ENCODE measurements at places on chromosomes 2 and 18.

- no peak for DNase-seq
Measured at GRCh38 chr2:73972846-73973245, 11.9 kb upstream of the TET3 start.

- DNase-seq: no peak
Measured at GRCh38 chr2:151083856-151084795, 177.5 kb downstream of the RBM43 start.

- no peak for DNase-seq
Measured at GRCh38 chr2:152452256-152452973, 117.4 kb downstream of the FMNL2 start.

DNA sequence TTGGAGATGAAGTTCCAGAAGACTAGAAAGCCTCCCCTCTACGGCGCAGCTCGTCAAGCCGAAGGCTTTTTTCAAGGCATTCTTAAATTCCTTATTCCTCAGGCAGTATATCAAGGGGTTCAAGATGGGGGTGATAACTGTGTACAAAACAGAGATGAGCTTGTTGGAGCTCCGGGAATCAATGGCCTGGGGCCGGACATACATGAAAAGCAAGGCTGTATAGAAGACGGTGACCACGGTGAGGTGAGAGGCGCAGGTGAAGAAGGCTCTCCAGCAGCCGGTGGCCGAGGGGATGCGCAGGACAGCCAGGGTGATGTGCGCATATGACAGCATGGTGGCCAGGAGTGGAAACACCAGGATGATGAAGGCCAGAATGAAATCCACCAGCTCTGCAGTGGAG is 8.2 kb downstream of the OR6B3 start:
- DNase-seq: no peak

GRCh38 chr2:231036131-231036530 is 1.2 kb upstream of the C2orf72 start:
- no peak for DNase-seq

DNA sequence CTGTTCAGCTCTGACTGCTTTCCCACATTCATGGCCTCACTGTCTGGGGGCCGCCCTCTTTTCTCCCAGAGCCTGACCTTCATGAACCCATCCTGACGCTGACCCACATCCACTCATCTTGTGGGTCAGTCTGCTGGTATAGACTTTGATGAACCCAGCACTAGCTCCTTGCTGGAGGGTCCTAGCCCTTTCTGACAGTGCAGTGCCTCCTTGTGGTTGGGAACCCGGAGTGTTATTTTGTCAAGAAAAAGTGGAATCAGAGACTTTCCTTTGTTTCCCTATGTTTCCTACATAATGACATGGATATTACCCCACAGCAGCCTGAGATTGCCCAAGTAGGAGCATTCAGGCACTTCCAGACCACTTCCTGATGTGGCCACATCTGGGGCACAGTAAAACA is 19.3 kb upstream of the OSR1 start:
- DNase-seq: no peak

DNA sequence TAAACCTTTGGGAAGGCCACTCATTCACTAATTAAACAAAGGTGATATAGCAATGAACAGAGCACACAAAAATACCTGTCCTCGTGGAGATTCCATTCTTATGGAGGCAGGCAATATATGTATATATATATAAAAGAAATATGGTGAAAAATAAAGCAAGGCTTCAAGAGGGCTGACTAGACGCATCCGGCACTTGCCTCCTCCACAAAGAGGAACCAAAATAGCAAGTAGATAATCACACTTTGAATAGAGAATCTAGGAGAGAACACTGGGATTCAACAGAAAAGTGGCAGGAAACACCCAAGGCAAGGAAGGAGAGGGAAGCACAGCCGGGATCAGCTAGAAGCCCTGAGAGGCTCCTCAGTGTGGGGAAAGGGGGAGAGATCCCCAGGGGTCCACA is 218.4 kb upstream of the FOSL2 start:
- no peak for DNase-seq

DNA sequence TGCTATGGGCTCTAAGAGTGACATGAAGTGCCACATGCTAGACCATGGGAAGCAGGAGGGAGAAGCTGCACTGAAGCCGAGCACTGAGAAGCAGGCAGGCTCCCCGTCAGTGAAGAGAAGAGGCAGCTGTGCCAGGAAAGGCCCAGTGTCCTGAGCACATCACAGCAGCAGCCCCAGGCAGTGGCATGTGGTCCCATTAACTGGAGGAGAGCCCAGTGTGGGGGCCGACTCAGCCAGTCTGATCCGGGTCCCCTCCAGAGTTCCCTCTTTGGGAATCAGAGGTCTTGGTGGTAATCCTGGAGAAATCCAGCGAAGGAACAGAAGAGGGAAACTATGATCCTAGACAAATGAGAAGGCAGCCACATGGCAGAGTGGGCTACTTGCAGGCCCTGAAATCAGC is 96.7 kb upstream of the ACAA2 start:
- no peak for DNase-seq

DNA sequence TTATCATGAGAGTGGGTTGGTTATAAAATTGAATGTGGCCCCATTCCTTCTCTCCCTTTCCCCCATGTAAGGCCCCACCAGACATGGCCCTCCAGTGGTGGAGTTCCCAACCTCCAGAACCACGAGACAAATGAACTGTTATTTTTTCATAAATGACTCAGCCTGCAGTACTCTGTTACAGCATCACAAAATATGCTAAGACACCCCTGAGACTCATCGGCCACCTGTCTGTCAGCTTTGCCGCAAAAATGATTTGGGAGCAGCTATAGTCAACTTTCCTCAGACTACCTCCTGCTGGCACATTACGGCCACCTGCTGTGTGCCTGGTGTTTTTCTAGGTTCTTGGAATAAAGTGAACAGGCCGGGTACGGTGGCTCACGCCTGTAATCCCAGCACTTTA is 21.4 kb upstream of the C1QL2 start:
- DNase-seq: no peak

- DNase-seq: no peak
Measured at GRCh38 chr18:27491772-27492171, 306.7 kb upstream of the CHST9 start.

DNA sequence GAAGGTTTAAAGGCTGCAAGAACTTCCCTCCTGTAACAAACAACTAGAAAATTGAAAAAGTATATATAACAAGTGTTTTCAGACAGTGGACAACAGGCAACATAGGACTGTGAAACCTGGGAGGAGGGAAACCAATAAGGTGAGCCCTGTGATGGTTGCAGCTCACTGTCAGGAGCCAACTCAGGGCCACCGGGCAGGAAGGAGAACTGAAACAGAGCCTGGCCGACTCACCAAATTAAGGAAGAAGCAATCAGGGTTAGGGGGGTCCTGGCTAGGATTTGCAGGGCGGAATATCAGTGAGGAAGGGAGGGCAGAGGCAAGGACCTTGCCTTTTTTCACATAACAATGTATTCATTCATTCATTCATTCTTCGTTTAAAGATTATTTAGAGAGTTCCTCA is 21.8 kb upstream of the CNRIP1 start:
- no peak for DNase-seq

- no peak for DNase-seq
Measured at GRCh38 chr2:11310212-11310611, 34.2 kb downstream of the ROCK2 start.

DNA sequence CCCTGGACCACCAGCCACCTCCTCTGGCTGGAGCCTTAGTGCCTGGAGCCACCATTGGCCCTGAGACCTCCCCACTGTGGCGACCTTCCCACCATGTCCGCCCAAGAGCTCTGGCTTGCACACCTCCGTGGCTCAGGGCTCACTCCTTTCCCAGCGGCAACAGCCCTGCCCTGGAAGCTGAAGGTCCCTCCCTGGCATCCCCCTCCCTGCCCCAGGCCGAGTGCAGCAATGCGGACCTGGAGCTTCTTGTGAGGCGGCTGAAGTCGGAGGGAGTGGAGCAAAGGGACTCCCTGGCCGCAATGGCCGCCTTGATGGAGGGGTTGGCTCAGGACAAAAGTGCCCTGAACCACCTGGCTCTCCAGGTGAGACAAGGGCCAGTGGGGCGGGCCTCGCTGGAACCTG is 28.6 kb downstream of the CROCC2 start:
- DNase-seq: no peak

GRCh38 chr2:121955426-121955825 is 200.0 kb downstream of the TSN start:
- DNase-seq: no peak

- DNase-seq: no peak
Measured at GRCh38 chr18:74951165-74951760, 257.7 kb downstream of the PTGR3 start.

DNA sequence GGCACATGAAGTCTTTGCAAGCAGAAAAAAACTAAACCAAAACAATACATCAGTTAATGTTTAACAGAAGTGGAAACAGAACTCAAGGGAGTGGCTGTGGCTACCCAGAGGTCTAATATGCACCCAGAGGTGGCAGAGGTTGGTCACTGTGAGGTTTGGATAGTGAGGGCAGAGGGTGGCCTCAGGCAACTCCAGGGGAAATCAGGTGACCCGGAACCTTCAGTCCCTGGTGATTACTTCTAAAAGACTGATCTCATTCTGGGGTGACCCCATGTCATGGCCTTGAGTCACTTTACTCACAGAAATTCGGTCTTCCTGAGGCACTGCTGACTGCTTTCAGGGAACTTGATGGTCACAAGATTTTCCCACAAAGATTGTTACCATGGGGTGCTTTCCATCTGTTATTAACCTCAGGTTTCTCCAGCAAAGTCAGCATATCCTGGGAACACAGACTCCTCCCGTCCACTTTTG is 99.4 kb downstream of the TMEM17 start:
- DNase-seq: no peak

DNA sequence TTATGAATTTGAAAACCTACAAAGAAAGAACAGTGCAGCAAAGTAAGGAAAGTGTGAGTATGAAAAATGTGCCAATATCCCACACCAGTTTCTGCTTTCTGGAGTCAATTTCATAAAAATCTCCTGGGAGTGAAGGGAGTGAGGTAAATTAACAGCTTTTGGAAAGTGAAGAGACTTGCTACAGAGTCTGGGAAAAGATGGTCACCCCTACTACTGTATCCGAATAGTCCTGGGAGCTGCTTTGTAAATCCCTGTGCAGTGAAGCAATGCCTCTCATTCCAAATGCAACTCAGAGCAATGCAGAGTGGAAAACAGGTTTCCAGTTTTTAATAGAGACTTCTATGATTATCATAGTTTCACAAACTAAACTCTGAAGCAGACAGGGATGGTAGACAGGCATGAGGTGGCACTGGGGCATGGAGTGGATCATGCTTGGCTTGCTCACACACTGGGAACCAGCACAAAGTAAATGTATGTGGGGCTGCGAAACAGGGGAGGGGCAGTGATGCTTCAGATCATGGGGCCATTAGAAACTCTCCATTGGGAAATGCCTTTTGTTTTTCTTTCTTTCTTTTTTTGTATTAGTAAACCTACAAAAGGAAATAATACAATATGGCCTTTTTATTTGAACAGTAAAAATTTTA is 10.6 kb downstream of the COL5A2 start:
- no peak for DNase-seq

GRCh38 chr18:52060607-52061304 is 279.2 kb upstream of the DCC start:
- no peak for DNase-seq

GRCh38 chr2:200456567-200456966 is 53.3 kb downstream of the KCTD18 start:
- no peak for DNase-seq

DNA sequence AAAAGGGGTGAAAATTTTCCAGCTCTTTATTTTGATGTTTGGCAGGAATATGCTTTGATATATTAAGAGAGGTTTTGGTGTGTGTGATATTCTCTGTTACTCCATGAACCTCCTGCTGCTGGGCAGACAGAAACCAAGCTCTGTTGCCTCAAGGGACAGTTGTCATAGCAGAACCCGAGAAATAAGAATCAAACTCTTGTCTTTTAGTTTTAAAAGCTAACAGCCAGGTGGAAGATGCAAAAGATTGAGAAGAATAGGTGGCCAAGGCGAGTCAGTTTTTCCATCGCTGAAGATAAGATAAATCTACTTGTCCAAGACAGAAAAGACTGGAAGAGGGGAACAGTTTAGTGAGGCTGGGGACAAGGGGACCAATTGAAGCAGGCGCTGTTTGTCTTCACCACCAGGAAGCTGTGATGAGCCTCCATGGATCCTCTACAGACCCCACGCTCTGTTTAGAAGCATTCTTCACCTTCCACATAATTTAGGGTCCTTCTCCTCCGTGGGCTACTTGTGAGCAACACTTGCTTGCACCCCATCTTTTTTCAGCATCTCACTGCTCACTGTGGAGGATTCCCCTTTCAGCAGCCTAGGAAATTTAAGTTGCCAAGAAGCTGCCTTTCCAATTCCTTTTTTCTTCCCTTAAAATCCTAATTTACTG is 23.9 kb downstream of the PMAIP1 start:
- no peak for DNase-seq

DNA sequence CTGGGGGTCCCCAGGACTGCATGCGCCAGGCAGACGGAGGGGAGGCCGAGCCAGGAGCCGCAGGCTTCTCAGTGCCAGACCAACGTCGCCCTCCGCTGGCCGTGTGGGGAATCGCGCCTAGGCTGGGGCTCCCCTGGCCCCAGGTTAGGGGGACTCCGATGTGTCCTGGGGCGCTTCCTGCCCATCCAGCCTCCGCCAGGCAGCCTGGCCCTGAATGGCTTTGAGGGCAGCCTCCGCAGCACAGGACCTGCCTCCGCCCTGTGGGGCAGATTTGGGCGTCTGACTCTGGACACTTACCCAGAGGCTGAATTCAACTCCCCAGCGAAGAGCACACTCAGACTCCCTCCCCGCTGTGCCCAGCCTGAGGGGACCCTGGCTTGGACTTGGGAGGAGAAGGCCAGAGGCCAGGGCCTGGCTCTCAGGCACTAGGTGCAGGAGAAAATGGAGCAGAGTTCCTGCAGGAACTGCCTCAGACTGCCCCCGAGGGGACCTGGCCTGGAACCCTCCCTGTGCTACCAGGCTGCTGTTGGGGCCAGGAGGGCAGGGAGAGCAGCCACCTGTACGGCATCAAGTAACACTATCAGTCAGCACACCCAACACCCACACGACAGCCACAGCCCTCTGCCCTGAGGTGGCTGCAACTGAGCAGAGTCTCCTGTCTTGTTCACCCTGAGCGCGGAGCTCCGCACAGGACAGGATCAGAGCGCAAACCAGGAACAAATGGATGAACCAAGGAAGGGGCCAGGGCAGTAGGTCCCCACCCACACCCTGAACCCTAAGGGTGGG is 597 bp upstream of the TEKT4 start:
- DNase-seq: no peak

- DNase-seq: no peak
Measured at GRCh38 chr2:235728800-235729556, 235.1 kb downstream of the AGAP1 start.

- no peak for DNase-seq
Measured at GRCh38 chr2:132638313-132639040, 31.5 kb downstream of the LYPD1 start.

DNA sequence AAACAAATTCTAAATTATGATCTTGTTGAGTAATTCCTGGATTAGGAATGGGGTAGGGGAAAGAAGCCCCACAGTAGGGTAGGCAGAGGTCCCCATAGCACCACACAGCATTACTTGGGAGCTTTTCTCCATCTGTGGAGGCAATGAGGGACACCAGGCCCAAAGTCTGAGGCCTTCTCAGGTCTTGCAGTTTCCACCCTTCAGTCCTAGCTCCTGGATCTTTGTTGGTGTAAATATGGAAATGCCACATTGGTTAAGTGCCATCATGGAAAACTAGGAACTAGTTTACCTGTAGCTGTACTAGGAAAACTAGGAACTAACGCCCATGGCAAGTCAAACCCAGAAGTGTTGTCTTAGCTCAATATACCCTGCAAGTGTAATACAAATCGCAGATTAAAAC is 113.3 kb upstream of the DAPL1 start:
- no peak for DNase-seq
